ENCODE measurements at places on chromosomes 12 and 14. TPM values are rescaled to one million over a fixed set of nuclear protein-coding genes. Genes with fewer than 3 reads are reported as not detected.

The SLC17A8 gene
- polyA plus RNA-seq = not detected

The EFS gene
- polyA plus RNA-seq = 4.2 TPM

The LRTM2 gene
- not detected for polyA plus RNA-seq

The HSPB8 gene
- 15.3 TPM for polyA plus RNA-seq

DNA sequence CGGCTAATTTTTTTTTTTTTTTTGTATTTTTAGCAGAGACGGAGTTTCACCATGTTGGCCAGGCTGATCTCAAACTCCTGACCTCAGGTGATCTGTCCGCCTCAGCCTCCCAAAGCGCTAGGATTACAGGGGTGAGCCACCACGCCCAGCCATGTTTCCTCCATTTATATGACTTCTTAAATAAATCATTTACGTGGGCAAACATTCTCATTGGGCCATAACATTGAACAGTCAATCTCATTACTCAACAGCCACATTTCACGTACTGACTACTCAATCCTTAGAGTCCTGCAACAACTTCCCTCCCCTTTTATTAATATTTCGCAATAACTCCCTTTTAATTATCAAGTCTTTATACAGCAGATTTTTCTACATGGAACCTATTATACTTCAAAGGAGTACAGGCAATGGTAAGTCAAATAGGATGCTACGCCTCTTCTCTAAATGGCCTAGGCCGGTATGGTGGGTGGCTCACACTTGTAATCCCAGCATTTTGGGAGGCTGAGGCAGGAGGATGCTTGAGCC is 7.4 kb upstream of the CSRNP2 start:
- no peak for DNase-seq

- no peak for DNase-seq
Measured at GRCh38 chr14:35632271-35632670, 98.3 kb downstream of the INSM2 start.

- no peak for DNase-seq
Measured at GRCh38 chr12:65651060-65651459, 173.2 kb upstream of the HMGA2 start.
